ENCODE measurements at places on chromosomes 4 and X.

GRCh38 chrX:22526339-22526738 lies 253.6 kb downstream of the CBLL2 start:
- DNase-seq: no peak

- no peak for DNase-seq
Observed at GRCh38 chr4:168082379-168082778, 10.0 kb upstream of the ANXA10 start.

DNA sequence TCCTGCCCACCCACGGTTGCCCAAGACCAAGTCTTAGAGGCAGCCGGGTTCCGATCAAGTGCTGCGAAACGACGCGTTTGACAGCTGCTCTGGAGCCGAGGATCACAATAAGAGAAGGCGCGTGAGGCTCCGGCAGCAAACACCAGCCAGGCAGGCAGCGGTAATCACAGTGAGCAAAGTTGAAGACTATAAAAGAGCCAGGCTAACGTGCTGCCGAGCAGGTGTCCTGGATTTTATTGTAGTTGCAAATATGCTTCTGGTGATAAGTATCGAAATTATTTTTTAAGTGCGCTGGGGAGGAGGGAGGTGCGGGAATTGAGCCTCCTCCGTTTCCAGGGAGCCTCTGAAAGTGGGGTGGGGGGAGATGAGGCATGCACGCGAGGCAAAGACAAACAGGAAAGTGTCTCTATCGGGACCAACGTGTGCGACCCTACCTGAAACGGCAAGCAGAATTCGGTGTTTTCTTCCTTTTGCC lies 590 bp downstream of the GABRA2 start:
- DNase-seq: peak; percentile 10

GRCh38 chr4:90184560-90184959 lies 57.4 kb downstream of the CCSER1 start:
- DNase-seq: peak; percentile 12

- no peak for DNase-seq
Observed at GRCh38 chr4:176641237-176641636, 151.5 kb downstream of the VEGFC start.

All from COR-L47 (cell line).